ENCODE measurements at places on chromosomes 6 and 20. TPM values are rescaled to one million over a fixed set of nuclear protein-coding genes. Genes with fewer than 3 reads are reported as not detected.

The STMND1 gene
- total RNA-seq = 6.3 TPM

The CFB gene
- total RNA-seq = 34.7 TPM

The HEY2 gene
- total RNA-seq = 37.6 TPM

The COL19A1 gene
- total RNA-seq = 78.7 TPM

- no peak for DNase-seq
Observed at GRCh38 chr6:70389261-70389660, 24.0 kb upstream of the FAM135A start.

- DNase-seq = peak; percentile 62
Observed at GRCh38 chr6:96878143-96878542, 19.5 kb downstream of the NDUFAF4 start.

DNA sequence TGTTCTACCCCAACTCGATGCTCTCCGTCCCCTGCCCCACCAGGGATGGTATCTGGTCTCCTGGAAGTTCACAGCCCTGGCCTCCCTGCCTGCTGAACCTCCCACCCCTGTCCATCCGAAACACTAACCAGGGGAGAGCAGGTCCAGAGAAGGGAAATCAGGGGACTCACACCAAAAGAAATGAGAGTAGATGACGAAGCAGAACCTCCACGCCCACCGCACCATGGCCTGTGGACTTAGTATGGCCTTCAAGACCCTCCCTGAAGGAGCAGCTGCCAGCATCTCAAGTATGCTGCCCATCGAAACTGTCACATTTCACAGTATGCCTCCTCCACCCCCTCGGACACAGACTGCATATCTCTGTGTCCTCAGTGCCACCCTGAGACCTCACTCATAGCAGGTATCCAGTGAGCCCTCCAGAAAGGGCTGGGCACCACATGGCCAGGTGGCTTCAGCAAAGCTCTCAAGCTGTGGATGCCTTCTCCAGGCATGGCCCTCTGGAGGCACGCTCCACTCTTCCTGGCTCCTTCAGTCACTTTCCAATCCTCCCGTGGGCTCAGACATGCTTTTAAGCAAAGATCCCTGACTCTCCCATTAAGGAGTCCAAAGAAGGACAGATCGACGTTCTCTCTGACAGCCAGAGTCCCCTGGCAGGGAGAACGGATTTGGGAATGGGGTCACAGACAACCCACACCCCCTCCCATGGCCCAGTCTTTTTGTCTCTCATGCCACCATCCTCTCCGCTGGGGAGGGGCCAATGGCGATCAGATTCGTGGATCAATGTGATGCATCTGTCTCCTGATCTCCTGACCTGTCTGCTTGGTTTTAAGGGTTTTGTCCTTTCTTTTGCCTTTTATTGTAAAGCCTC lies 158.4 kb downstream of the ANKRD60 start:
- DNase-seq = no peak
